ENCODE measurements at places on chromosomes 12 and 14.

GRCh38 chr14:98954349-98955000, 317.5 kb downstream of the BCL11B start:
- no peak for DNase-seq

GRCh38 chr12:88870000-88870737, 289.9 kb upstream of the KITLG start:
- no peak for DNase-seq

DNA sequence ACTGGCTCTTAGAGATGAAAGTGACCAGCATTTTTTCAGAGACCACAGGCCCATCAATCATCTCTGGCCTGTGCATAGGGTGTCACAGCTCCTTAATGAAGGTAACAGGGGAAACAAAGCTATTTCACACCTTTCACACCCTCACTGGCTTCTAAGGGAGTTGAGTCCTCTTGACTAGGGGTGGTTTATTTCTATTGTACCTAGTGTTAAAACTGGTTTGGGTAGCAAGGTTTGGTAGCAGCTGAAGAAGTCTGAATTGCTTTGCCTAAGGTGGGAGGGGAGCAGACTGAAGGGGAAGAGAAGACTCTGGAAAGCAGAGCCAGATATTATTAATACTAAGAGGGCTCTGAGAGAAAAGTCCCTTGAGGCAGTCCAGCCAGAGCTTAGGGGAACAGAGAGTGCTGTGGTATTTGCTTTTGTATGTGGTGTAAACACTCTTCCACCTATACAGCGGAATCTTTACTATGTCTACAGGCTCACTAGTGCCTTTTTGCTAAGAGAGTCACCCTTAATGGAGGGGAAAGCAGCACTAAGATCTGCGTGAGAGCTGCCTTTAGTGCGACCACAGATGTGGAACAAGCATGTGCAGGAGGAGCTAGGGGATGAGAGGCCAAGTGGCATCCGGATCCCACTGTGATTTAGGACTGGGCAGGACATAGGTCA, 95.8 kb downstream of the STXBP6 start:
- no peak for DNase-seq

DNA sequence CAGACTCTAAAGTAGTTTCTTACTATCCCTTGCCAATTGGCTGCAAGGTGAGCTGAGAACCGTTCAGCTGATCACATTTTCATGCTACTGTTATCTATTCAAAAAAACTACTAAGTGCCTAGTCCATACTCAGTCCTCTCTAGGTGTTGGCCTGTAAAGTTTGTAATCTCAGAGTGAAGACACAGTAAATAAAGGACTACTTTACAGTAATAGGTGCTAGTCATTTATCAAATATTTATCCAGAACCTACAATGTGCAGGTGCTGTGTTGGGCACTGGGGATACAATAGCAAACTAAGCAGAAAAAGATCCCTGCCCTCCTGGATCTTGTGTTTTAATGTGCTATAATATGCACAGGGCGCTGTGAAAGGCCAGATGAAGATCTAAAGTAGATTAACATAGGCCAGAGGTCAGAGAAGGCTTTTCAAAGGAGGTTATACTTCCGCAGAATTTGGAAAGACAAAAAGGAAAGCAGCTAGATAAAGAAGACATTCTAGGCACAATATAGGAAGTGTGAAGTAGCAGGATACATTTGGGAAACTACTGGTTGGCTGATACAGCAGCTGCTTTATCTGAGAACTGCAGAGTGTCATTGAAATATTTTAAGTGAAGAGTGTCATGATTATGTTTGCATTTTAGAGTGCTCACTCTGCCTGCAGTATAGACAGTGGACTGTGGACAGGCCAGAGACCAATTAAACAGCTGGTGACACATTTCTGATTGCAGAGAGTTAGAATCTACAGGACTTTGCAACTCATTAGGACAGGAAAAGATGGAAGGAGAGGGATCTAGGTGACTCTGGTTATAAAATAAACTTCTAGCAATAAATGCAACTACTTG, 8.0 kb upstream of the ACTR10 start:
- DNase-seq = no peak

DNA sequence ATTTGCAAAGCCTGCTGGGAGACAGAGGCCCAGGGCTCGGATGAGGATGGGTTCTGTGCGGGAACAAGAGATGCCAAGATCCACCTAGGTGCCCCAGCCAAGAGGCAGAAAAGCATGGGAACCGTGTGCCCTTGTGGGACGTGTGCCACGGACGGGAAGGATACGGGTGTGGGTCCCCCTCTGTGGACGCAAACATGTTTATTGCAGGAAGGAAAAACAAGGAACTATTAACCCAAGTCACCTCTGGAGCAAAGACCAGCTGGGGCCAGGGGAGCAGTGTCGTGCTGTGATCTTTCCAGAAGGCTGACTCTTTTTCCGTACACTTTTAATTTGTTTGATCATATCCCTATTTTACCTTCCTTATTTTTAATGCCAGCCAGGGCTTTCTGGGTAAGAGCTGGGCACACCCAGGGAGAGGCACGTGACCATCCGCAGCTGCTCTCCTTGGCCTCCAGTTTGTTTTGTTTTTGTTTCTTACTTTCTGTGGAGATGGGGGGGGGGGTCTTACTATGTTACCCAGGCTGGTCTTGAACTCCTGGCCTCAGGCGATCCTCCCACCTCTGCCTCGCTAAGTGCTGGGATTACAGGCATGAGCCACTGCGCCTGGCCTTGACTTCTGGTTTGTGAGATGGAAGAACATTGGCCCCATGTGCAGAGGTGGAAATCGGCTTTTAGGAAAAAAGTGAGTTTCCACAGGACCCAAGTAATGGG, 20.7 kb downstream of the SCARB1 start:
- no peak for DNase-seq

DNA sequence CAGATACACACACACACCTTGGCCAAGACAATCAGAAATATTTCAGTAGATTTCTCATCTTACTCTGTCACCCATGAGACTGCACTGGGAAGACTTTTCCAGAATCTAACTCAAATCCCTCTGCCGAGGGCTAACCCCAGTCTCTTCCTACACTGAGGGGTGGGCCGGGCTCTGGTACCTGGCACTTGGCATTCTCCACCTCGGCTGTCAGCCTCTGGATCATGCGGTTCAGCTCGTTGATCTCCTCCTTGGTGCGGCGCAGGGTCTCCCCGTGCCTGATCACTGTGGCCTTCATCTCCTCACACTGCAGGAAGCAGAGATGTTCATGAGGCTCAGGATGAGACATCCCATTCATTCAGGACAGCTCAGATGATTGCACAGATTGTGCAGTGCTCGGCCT, 4.9 kb downstream of the KRT83 start:
- no peak for DNase-seq

DNA sequence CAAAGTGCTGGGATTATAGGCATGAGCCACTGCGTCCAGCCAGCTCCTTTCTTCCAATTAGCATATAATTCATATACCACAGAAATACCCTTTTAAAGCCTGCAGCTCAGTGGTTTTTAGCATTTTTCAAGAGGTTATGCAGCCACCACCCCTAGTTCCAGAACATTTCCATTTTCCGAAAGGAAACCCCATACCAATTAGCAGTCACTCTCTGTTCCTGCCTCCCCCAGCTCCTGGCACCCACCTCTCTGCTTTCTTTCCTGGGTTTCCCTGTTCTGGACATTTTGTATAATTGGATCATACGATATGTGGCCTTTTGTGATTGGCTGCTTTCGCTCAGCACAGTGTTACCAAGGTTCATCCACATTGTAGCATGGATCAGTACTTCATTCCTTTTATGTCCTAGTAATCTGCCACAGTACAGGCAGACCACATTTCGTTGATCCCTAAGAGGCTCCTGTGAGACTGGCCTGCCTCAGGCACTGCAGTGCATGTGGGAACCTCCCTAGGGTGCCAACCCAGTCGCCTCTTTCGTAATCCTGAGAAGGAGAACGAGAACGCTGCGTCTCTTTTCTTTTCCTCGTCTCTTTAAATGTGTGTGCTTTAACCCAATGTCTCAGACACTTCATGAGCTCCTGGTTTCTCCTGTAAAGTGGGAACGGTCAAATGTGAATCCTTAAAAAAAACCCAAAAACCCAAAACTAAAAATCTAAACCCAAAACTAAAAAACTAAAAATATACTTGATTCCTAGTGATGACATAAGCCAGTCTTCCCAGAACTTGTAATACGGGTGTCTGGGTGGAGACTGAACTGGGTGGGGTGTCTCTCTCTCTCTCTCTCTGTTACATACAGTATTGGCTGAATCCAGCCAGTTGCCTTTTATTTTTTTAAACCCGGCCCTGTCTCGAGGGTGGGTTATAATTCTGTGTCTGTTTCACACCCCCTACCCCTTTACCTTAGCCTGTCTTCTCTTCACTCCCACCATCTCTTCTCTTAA, 14.7 kb downstream of the AACS start:
- no peak for DNase-seq

DNA sequence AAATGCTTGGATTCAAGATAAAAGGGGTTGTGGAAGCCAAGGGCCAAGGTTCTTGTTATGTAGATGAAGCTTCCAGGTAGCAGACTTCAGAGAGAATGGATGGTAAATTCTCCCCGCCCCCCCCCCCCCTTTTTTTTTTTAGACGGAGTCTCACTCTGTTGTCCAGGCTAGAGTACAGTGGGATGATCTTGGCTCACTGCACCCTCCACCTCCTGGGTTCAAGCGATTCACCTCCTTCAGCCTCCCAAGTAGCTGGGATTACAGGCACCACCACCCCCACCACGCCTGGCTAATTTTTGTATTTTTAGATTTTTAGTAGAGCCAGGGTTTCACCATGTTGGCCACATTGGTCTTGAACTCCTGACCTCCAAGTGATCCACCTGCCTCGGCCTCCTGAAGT, 4.1 kb downstream of the DGLUCY start:
- DNase-seq = no peak

DNA sequence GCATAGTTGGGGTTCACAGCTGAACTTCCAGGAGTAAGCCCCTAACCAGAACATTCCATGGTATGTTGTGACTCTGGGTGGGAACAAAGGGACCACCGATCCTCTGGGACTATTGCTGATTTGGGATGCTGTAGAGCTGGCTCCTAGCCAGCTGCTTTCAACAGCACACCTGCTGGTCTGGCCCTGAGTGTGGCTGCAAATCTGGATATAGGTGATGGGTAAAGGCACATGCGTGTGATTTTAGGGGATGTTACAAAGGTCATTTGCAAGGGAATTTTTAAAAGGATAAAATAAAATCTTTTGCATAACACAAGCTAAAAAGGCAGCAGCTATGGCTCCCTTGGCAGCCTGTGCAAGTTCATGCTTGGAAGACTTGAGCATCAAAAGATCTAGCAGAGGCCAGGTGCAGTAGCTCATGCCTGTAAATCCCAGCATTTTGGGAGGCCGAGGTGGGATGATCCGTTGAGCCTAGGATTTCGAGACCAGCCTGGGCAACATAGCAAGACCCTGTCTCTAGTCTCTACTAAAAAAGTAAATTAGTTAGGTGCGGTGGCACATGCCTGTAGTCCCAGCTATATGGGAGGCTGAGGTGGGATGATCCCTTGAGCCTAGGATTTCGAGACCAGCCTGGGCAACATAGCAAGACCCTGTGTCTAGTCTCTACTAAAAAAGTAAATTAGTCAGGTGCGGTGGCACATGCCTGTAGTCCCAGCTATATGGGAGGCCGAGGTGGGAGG, 1.6 kb downstream of the ALDH2 start:
- DNase-seq = no peak

DNA sequence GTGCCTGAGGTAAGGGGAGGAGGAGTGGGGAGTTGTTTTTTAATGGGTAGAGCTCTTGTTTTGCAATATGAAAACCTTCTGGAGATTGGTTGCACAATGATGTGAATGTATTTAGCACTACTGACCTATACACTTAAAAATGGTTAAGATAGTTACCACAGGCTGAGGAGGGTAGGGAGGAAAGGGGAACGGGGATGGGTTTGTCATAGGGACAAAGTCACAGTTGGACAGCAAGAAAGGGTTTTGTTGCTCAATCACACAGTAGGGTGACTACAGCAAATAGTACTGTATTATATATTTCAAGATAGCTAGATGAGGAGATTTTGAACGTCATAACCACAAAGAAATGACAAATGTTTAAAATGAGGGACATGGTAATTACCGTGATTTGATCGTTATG, 1562.4 kb downstream of the AACS start:
- no peak for DNase-seq

DNA sequence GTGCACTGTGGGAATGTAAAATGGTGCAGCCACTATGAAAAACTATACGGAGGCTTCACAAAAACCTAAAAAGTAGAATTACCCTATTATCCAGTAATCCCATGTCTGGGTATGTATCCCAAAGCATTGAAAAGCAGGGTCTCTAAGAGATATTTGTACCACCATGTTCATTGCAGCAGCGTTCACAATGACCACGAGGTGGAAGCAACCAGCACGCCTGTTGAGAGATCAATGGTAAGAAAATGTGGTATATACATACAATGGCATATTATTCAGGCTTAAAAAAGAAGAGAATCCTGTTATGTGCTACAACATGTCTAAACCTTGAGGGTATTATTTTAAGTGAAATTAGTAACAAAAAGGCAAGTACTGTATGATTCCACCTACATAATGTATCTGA, 910 bp upstream of the NOPCHAP1 start:
- DNase-seq = no peak

- no peak for DNase-seq
Measured at GRCh38 chr14:71362920-71363584, 455.8 kb downstream of the PCNX1 start.

- DNase-seq = no peak
Measured at GRCh38 chr12:108722463-108722862, 8.9 kb downstream of the CORO1C start.

DNA sequence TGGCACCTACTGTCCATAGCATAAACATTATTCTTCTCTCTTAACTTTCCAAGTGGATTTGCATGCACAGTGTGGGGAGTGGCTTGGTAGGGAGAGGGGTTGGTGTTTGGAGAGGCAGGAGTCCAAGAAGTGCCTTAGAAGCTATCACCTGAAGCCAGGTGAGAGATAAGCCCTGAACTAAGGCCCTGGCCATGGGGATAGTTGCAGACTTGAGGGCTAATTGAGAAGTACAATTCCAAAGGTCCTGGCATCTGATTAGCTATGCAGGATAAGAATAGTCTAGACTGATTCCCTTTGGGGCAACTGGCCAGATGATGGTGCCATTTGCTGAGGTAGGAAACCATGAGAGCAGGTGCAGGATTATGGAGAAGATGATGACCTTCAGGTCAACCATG, 2.0 kb upstream of the PCK2 start:
- DNase-seq = no peak

GRCh38 chr14:73774241-73774570, 60.0 kb upstream of the PNMA1 start:
- no peak for DNase-seq

- peak; percentile 62 for DNase-seq
Measured at GRCh38 chr12:69511469-69512267, 41.5 kb downstream of the FRS2 start.
